ENCODE measurements at places on chromosomes 4 and X.
A peak's percentile ranks its signal among the peaks of the same experiment; 100 is the strongest.

DNA sequence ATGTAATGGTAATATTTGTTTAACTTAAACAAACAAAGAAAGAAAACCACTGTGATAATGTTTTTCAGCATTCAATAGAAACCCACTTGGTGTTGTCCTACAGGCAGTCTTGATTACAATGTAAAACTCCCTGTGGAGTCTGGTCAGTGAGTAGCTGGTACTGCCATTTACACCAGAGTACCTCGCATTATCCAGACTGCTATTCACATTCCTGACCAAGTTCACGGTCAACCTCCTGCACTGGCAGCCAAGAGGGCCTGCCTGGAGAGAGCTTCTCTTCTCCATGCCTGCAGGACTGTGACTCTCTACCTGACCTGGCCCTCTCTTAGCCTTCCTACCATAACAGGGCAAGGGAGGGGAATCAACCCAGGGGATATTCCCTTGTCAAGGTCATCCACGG, 2.9 kb upstream of the LONRF3 start:
- no peak for DNase-seq

DNA sequence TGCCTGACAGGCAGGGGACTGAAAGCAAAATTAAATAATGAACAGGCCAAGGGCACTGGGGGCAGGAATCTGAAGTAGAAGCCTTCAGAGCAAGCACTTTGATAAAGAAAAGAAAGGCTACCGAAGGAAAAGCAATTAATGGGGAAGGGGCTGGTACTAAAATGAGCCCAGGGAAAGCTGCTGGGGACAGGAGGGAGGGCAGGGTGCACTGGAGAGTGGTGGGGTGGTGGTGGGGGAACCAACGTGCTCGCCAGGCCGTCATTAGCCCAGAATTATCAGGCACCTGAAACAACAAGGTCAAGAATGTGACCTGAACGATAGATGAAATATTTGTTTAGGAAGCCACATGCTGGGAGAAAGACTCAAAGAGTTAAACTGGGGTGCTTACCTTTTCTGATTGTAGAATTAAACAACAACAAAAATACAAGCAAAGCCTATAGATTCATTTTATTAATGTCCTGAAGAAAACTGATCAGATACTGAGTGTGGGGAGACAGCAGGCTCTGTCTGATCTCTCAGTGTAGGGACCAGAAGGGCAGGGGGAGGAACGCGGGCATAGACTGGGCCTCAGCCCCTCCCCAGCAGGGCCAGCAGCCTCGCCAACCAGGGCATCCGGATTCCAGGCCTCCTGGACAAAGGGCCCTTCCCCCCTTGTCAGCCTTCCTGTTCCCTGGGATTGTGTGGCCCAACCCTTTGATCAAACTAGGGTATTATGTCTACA, 239.7 kb upstream of the KLF3 start:
- no peak for DNase-seq

DNA sequence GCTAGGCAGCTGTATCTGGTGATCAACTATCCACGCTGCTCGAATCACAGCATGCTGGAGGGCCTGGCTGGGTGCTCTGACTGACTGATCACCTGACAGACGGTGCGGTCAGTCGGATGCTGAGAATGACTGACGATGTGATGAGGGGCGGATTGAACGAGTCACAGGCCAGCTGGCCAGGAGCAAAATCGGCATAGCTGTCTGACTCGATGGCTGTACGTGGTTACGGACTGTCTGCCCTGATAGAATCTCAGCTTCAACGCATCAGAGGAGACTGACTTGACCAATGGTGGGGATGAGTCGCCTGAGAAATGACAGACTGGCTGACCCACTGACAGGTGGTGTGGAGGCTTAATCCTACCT, 1.0 kb upstream of the SUV39H1 start:
- DNase-seq: no peak

DNA sequence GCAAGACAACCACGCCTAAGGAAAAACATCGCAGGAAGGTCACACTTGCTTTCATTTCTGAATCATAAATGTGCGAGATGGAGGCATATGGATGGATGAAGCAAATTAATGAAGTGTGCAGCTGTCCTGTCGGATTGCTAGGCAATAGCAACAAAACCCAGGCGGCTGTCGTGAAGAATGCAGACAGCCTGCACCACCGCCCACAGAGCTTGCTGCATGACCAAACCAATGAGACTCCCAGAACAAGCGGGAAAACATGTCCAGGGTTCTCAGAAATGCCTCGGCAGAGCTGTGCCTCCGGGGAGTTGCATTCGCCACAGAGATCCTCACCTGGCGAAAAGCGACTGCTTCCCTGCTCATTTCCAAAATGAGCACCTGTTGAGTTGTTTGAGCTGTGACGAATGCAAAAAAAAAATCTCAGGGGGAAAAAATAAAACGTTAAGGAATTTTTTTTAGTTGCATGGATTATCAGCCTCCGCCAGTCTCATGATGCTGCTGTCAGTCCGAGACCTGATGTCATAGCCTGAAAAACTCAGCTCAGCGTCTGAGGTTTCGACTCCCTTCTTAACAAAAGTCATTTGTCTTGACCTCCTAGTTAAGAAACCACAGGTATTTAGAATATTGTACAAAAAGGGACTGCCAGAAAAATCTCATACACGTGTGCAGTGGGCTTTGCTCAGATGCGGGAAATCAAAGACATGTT, 155.5 kb upstream of the MXRA5 start:
- DNase-seq: peak; percentile 9

DNA sequence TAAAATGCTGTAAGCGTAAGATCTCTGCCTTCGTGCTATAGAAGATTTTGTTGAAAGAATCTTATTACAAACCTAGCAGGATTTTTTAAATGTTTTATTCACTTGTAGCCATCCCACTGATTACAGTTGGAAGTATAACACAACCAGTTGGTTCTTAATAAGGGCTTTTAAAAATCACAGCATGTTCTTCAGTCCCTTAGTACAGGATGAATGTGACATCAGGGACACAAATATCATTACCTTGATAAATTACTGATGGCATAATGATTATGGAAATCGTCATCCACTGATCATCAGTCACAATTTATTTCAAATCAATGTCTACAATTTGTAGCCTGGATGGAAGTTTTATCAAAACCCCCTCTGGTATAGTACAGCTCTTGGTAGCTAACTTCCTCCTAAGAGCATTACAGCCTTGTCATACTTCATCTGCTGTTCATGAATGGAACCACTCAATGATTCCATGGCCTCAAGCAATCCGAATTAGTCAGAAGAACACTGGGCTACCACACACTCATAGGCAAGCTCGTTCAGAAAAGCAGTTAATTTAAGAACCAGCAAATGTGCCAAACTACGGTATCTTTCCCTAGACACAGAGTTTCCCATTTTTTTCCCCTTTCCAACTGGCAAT, 389.2 kb upstream of the TENM3 start:
- DNase-seq: peak; percentile 89

DNA sequence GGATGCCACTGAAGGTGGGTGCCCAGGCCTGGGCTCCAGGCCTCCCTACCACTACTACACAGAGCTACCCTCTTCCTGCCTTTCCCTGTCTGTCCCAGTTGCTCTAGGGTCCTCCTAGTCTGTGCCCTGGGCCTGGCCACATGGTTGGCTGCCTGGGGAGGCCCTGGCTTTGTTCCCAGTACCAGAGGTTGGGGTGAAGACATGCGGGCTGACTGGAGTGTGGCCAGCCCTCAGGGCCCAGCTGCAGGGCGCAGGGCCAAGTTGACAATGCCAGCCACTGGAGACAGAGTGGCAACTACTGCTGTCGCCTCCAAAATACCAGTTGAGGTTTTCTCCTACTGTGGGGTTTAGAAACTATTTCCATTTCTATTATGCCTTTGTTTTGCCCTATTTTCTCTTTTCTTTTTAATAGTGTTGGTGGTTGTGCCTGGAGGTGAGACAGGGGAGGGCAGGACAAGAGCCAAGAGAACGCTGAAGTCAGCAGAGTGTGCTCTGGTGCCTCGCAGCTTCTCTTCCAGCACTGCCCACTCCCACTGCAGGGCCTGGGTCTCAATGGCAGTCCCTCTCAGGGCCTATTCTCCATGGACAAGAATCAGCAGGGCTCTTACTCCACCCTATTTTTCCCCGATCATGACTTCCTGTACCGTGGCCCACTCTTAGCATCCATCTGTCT, 32.2 kb upstream of the XPNPEP2 start:
- no peak for DNase-seq

DNA sequence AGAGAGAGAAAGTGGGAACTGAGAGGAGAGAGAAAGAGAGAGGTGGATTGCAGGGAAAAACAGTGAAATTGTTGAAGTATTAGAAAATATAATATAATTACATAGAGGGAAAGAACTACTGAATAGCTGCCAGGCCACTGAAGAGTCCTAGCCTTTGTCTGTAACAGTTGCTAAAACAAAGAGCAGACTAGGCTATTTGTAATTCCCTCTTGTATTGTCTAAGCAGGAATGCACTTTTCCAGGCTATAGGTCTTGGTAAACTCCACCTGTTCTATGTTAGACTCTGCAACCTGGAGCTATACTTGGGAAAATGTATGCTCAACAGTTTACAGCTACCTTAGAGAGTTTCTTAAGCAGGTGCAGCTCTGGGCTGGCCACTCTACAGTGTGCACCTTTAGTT, 1063.3 kb downstream of the ADGRL3 start:
- DNase-seq: no peak

- no peak for DNase-seq
These were observed 77.1 kb upstream of the LSM6 start for GRCh38 chr4:146098397-146098796.

- peak; percentile 8 for DNase-seq
These were observed 2750.2 kb downstream of the ARAP2 start for GRCh38 chr4:33494150-33494549.

- peak; percentile 77 for DNase-seq
These were observed 702 bp downstream of the TSPAN5 start for GRCh38 chr4:98657531-98658286.

GRCh38 chr4:100302061-100303026, 112.1 kb upstream of the DDIT4L start:
- no peak for DNase-seq

GRCh38 chr4:146338512-146338911, 124.2 kb downstream of the REELD1 start:
- DNase-seq: no peak

- DNase-seq: no peak
These were observed 10.7 kb upstream of the UCHL1 start for GRCh38 chr4:41245983-41246382.

GRCh38 chrX:45196701-45197100, 4.0 kb downstream of the DIPK2B start:
- DNase-seq: no peak

GRCh38 chr4:128388796-128389195, 101.2 kb upstream of the PGRMC2 start:
- no peak for DNase-seq

- DNase-seq: no peak
These were observed 181.7 kb upstream of the TBC1D9 start for GRCh38 chr4:140937866-140938265.

DNA sequence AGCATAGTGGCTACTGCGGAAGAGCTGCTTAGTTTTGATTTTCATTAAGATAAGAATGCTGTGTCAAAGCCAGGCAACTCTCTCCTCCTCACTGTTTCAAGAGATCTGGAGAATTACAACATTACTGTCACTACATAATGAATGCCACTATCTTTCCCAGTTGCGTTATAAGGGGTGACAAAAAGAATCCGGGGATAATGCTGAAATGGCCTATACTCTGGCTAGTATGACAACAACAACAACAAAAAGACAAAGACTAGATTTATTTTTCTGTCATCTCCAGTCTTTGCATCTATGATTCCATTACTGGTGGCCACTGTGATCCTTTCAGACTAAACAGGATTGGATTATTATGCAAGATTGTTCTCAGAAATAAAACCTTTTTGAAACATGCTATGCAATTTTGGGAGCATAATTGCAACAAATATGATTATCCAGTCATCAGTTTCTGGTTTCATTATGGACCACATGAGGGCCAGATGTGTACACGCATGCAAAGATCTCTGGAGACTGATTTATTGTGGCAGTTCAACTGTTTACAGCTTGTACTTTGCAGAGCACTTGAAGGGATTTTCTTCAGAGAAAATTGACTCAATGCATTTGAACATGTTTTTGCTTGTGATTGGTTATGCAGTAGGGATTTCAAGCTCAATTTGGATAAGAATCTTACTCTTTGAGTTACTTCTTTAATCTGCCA, 31.1 kb upstream of the SPANXB1 start:
- DNase-seq: no peak

DNA sequence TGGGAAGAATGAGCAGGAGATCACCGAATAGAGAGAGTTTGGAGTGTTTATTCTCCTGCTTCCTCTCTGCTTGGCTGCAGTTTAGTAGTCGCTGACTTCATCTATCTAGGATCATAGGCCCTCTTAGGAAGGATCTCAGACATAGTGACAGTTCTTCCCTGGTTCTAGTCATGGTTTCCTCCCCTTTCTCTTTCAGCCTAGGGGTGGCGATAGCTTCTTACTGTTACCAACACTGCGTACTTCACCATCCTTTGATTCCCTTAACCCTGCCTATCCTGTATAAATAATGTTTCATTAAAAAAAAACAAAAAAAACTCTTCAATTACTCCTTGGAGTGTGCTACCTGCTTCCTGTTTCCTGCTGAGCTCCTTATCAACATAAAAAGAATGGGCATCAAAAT, 103.8 kb downstream of the DDX53 start:
- DNase-seq: no peak

DNA sequence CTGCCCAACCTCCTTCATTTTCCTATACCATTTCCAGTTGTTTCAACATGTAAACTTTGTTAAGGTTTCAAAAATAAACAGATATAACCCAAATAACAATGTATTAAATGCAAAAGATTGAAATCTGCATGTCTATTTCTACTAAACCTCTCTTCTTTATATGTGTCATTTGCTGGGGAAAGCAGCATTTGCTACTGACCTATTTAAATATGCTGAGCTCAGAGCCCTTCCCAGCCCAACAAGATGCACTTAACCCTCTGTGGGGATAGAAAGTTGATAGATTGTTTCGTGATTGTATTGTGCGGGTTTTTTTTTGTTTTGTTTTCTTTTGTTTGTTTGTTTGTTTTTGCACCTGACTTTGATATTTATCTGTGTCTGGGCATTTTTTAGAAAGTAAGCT, 139.5 kb downstream of the UCHL1 start:
- no peak for DNase-seq

- DNase-seq: no peak
These were observed 11.2 kb downstream of the FHDC1 start for GRCh38 chr4:152947311-152947710.

DNA sequence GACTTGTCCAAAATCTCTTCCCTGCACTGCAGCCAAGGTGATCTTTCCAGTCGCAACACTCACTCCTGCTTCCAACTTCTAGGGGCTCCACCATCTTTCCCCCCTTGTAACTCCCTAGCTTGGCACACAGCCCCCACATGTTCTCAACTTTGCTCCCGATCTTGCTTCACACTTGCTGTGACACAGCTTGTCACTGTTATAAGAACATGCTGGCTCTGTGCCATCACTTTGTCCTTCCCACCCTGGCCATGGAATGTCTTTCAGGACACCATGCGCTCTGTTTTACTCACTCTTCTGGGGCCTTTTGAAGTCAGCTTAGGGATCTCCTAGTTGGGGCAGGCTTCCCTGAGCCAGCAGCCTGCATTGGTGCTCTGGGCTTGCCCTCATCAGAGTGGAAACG, 2.5 kb downstream of the NSDHL start:
- DNase-seq: no peak
